ENCODE measurements at places on chromosomes 11 and 22.

GRCh38 chr11:6618117-6619003, 862 bp downstream of the TPP1 start:
- DNase-seq: no peak

- DNase-seq: no peak
Observed at GRCh38 chr22:48950151-48950915, 877.3 kb downstream of the BRD1 start.

DNA sequence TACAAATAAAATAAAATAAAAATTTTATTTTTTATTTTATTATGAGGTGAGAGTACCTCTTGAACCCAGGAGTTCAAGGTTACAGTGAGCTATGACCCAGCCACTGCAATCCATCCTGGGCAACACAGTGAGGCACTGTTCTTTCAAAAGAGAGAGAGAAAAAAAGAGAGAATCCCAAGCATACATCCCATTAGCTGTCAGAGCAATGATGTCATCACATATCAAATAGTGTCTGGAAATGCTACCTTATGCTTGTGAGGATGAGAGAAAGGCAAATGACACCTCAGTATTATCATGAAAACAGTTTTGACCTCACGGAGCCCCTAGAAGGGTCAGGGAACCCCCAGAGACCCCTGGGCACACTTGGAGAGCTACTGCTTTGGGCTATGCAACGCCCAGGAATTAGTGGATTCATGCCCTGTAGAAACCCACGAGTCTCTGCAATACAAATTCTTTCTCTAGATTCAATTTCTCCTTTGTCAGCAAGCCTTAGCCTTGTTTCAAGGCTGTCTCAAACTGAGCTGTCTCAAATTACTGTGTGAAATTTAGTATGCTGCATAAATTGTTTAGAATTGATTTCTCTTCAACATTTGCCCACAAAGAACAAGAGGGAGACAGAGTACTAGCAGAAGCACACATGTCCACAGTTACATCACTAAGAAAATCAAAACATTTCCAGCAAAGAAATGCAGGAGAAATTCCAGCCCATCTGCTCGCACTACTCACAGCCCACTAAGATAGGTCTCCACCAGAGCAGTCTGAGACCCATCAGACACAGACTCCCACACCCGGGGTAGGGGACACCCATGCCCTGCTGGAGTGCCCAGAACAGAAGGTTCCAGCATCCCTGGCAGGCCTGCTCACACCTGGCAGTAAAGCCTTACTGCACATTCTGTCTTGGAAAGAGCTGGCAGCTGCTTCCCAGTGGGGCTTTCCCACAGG, 18.1 kb downstream of the DGCR2 start:
- no peak for DNase-seq

- DNase-seq: no peak
Observed at GRCh38 chr11:107446822-107447431, 10.7 kb downstream of the CWF19L2 start.

GRCh38 chr11:114259124-114259526, 37.1 kb upstream of the NNMT start:
- DNase-seq: no peak

All from SW 1271 (cell line).